T-helper 17 cell (primary cell): ENCODE measurements at places on chromosomes 3 and 15.
A peak's percentile ranks its signal among the peaks of the same experiment; 100 is the strongest.

DNA sequence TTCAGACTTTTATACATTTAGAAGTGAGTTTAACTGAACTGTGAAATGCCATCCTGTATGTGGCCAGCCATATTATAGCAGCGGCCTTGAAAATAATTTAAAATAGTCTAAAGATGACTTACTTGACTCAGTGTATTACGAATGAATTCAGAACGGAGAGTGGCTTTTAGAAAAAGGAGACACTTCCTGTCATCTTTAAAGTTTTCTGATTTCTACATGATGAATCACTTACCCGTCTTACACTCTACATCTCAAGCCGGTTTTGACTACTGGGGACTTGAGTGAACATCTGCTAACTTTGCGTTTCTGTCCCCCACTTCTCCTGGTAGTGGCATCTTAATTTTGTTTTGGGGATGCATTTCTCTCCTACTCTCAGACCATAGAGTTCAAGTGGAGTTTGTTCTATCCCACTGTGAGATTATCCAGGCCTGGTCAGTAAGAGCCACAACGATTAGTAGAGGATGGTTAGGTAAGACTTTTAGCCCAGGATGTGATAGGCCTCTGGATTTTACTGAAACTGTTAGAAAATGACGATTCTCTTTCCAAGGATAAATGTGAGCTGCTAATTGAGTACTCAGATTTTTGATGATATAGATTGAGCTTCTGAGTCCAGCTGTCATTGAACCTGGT is 175.4 kb upstream of the CADPS start:
- no peak for DNase-seq

- DNase-seq = peak; percentile 14
Measured at GRCh38 chr3:104564045-104564643, 802.6 kb upstream of the ALCAM start.

DNA sequence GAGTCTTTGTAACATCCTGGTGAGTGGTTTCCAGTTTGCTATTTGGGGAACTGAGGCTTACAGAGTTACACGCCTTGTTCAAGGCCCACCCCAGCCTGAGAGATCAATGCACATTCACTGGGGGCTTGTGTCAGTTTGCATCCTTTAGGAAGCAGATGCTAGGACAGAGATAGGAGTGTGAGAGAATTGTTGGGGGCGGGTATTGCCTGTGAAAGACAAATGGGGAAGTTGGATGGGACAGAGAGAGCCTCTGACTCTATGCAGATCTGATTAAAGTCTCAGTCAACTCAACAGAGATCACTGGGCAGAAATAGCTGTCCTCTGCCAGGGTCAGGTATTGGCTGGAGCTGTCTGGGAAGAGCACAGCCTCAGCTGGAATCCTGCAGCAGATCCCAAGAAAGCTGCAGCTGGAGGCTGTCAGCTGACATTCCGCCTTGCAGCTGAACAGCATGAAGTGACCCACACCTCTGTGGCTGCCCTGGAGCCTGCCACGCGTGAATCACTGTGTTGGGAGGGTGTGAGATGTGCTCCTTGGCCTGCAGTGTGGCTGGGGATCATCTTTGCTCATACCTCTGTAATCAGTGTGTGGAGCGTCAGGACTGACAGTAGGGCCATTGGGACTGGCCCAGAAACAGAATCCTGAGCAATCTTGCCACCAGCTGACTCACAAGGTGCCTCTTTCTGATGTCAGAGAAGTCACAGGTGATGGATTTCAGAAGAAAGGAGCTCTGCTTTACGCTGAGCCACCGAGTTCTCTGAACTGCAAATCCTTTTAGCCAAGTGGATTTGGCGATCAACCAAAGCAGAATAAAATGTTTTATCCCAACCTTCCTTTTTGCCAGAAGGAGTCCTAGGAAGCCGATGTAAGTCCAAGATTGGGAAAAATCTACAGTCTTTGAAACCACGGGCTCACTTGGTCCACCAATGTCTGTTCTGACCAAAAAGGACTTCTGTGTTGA is 284.1 kb upstream of the LRRFIP2 start:
- no peak for DNase-seq

- DNase-seq = no peak
Measured at GRCh38 chr3:112097378-112097777, 11.2 kb downstream of the C3orf52 start.

GRCh38 chr15:42314818-42315217 is 41.6 kb upstream of the TMEM87A start:
- DNase-seq = no peak

DNA sequence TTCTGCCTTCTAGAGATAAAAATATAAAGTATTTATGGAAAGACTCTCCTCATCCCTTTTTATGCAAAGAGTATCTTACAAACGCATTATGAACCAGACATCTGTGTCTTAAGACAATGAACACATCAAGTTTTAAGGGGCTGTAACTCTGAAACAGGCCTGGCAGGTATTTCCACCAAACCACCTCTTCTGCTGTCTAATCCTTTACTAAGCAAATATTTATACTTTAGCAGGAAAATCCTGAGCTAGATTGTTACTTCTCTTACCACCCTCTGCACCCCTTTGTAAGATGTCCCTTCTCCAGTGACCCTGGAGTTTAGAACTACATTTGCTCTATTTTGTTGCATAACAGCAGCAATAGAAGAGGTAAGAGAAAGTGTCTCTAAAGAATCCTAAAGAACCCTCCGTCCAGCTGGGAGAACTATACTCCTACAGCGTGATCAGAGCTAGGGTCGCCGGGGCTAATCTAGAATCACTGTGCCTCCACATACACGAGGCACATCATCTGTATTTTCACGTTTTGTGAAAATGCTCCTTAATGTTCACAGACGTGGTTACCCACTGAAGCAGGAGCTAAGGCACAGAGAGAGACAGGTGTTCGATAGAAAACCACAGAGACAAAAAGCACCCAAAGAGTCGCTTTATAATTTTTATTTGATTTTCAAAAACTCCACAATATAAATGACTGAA is 129.6 kb downstream of the FOXP1 start:
- DNase-seq = no peak

GRCh38 chr3:142777927-142778326 is 54.1 kb downstream of the TRPC1 start:
- DNase-seq = no peak

DNA sequence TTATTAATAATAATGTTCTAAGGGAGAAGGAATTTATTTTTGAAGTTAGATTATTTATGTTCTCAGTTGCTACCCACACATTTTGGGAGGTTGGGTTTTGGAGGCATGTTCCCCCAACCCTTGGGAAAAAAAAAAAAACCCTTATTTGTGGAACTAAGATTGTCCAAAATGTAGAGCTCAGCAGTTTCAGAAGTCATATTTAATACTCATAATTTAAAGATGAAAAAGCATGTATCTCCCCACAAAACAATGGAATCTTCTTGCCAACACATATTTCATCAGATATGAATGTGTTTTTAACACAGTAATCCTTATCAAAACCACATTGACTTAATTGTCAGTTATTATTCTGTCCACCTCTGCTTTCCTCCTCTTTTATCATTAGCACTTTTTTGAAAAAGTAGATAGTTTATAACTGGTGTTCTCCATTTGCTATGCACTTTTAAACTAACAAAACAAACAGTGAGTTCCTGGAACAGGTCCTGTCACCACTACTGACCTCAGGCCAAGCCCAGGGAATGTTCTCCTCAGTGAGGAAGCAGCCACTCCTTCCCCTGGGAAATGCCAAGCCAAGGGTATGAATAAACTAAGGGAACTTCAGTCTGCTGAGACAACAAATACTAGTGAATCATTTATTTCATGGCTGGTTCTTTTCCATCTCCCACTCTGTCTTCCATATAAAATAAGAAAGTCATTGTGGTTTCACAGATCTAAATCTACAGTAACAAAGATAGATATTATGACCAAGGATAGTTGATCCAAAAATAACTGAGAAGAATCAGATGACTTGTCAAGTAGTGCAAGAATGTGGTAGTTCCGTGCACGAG is 414.4 kb upstream of the ALCAM start:
- DNase-seq = no peak

- DNase-seq = no peak
Measured at GRCh38 chr3:127226946-127227842, 34.3 kb downstream of the PRR23E start.

DNA sequence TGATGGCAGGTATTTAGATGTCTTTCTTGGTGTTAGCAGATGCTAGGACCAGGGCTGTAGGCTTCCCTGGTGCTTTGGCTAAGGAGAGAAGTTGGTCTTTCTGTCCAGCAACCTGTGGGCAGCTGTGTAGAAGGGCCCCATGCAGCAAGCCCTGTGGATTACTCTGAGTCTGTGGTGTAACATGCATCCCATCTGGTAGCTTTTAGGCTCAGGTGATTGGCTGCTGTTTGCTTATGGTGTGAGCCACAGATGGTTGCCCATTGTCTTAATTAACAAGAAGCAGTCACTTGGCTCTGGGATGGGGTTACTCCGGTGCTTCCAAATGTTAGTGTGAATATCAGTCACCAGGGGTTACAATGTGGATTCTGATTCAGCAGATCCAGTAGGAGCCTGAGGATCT is 368.6 kb upstream of the C2CD4B start:
- no peak for DNase-seq

DNA sequence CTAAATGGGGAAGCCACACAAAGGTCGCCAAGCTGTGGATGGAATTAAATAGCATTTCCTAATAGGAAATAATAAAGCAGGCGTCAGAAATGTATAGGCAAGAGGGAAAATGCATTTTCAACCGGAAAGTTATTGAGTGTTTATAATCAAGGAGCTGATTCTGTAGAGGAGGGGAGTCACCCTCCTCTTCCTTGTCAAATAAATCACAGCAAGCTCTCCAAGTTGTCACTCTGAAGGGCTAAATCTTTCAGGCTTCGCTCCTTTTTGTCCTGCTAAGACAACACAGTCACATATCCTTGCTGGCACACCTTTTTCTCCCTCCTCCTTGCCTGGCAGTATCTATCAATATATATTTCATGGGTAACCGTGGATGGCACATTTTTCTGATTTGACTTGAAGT is 338.4 kb downstream of the SATB1 start:
- no peak for DNase-seq

DNA sequence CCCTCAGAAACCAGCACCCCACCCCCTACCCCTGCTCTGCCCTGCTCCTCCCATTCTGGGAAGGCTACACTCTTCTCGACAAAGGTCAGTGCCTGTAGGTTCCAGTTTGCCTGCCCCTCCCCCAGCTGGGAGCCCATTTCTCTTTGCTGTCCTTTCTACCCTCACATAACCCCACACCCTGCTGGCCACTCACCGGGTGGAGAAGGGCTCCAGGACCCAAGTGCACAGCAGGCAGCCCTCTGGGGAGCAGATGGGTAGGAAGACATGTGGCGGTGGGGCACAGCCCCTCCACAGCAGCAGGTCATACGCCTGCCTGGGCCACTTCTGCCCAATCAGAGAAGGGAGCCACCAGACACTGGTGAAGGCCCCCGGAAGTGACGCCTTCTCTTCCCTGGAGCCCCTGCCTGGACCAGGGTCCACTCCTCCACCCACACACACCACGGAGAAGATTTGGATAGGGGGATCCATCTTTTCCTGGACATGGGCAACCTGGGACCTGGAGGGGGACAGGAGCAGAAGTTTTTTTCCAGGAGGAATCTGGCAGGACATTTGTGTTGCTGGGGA is at the start of gene THPO:
THPO (minus strand) TSS at position 326 of the 564 bp plus-strand sequence. CDS start 1,948 bp downstream, outside the sequence.
- no peak for DNase-seq

DNA sequence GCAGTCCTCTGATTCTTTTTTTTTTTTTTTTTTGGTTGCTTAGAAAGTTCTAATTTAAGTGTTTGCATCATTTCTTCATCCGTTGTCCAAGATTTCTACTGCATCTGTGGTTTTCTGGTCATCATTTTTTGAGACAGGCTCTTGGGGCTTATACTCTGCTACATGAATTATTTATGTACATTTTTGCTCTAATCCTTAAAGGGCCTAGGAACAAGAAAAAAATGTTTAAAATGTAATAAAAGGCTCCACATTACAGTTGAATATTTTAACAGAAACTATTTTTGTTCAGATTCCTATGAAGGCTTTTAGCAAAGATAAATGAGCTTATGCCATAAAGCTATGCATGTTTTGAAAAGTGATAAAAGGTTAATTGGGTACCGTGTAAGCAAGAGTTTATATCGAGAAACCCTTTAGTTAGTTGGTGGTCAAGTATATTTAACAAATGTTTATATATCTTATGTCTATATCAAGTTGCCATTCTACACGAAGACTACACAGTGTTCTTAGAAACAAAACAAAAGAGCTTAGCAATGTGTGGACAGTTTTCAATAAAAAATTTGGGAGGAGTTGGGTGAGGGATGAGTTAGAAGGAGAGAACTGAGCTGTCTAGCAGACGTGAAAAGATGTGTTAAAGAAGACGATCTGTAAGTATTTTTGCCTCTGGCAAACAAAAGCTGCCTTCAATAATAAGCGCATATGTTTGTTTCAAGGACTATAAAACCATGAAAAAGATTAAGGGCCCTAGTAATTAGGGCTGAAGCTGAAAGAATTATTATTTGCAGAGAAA is 563.6 kb upstream of the NAALADL2 start:
- DNase-seq = no peak

- DNase-seq = no peak
Measured at GRCh38 chr3:23489300-23490158, 286.4 kb downstream of the UBE2E2 start.

DNA sequence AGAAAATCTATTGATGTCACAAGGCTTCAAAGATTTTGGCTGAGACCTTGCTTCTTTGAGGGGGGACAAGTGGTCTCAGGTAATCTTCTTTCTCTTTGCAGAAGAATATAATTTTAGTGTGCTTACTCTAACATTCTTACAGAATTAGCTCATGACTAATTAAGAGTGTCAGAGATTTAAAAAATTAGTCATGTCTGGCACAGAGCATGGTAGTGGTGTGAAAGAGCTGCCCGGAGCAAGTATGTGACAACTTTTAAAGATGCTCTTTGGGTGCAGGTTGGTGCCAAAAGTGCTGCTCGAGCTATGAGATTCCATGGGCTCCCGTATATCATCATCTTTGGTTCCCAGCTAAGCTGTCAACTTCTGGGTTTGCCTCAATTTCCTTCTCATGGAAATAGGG is 31.1 kb downstream of the CYP19A1 start:
- no peak for DNase-seq

- DNase-seq = no peak
Measured at GRCh38 chr15:51185213-51186159, 90.8 kb upstream of the TNFAIP8L3 start.

DNA sequence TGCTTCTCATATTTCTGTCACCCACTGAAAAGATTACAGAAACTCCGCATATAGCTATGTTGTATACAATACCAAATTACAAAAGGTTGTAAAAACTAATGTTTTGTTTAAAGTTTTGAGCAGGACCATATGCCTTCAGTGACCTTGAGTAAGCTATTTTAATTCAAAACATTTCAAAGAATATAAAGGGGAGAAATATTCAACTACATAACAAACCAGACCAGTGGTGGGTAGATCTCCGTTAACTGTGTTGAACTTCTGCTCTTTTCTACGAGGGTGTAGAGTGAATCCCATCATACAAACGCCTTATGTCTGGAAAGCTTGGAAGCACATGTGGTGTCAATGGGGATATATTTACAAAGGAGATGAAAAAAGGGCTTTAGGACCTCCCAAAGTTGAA is 68.4 kb upstream of the NR2F2 start:
- no peak for DNase-seq
